ENCODE measurements at places on chromosomes 12 and 14. TPM values are rescaled to one million over a fixed set of nuclear protein-coding genes. Genes with fewer than 3 reads are reported as not detected.
A peak's percentile ranks its signal among the peaks of the same experiment; 100 is the strongest.

DNA sequence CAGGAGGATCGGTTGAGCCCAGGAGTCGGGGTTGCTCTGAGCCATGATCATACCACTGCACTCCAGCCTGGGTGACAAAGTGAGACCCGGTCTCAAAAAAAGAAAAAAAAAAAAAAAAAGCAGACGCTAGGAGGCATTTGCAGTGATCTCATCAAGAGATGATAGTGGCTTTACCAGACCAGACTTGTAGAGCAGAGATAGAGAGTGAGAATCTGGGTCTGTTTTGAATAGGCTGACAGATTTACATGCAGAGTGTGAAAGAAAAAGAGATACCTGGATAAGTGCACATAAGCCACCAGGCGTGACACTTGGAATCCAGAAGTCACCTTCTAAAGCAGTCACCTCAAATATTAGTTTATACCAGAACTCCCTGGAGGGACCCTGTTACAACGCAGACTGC, 21.1 kb upstream of the FLRT2 start:
- peak; percentile 2 for DNase-seq

DNA sequence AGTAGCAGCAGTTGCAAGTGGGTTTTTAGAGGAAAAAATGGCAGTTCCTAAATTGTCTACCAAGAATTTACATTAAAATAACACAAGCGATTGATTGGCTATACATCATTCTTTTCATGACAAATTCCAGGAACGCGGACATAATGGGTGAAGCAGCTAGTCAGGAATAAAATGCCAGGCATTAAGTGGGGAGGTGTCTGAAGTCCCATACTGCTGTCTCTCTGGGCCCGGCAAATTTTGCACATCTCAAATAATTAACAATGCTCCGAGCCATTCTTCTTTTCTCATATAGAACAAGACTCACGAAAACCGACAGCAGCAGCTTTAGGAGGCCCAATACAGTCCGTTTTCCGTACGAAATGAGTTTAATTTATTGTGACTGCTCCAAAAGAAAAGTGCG, 696 bp downstream of the RPL36AL start:
- no peak for DNase-seq

- no peak for DNase-seq
Measured at GRCh38 chr14:48490756-48491155, 815.4 kb upstream of the MDGA2 start.

DNA sequence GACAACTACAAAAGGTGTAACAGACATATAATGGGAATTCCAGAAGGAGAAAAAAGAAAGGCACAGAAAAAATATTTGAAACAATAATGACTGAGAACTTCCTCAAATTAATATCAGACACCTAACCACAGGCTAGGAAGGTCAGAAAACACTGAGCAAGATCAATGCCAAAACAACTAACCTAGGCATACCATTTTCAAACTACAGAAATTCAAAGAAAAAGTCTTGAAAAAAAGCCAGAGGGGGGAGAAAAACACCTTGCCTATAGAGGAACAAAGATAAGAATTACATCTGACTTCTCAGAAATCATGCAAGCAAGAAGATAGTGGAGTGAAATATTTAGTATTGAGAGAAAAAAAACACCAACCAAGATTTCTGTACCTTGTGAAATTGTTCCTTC, 77.8 kb downstream of the RIN3 start:
- no peak for DNase-seq

DNA sequence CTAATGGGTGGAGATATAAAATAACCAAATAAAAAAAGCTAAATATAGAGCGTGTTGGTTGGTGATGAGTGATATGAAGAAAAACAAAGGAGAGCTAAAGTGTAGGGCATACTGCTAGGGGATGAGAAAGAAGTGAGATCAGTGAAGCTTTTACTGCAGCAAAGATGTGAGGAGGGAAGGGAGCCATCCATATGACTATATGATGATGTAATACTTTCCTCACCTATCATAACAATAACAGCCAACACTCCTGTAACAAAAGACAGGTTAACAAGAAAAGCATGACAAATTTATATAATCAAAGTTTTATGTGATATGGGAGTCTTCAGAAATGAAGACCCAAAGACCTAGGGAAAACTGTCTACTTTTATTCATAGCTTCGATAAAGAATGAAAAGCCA, 57.4 kb upstream of the LRFN5 start:
- DNase-seq: no peak

DNA sequence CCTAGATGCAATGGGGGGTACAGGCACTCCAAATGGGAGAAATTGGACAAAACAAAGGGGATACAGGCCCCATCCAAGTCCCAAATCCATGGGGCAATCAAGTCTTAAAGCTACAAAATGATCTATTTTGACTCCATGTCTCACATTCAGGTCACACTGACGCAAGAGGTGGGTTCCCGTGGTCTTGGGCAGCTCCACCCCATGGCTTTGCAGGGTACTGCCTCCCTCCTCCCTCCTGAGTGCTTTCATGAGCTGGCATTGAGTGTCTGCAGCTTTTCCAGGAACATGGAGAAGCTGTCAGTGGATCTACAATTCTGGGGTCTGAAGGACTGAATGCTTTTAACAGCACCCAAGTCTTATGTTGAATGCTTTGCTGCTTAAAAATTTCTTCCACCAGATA, 274.5 kb upstream of the LRIG3 start:
- no peak for DNase-seq

DNA sequence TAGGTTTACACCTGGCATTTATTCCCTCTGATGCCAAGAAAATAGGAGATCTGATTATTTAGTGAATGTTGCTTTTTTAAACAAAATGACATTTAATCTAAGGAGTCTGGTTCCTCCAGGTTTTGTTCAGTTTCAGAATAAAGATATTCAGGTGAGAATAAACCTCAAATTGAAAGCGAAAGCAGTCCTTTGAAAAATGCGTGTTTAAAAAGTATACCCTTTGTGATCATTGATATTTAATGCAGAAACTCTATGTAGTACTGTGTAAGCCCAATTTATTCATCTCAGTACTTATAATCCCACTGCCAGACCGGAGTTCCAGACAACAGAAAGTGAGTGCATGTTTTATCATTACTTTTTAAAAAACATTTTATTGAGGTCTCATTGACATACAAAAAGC, 210.2 kb downstream of the KCNC2 start:
- no peak for DNase-seq

DNA sequence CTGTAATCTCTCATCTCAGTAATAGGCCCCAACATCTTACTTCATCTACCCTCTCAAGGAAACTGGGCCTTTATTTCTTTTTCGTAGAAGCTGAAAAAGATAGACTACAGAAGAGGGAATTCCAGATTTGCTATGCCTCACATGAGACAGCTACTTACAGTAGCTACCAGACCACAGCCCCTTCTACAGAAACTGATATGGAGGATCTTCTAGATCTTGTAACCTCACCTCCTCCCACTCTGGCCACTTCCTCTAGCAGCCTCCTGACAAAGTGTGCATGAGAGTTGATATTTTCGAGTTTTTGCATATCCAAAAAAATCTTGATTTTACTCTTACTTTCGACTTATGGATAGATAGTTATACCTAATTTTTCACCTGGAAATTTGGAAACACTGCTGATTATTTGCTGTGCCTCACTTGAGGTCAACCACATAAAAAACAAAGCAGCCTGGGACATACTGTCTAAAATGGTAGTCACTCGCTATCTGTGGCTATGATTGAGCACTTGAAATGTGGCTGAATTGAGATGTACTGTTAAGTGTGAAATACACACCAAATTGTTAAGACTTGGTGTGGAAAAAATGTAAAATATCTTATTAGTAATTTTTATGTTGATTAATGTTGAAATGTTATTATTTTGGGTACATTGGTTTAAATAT, 86.3 kb upstream of the NID2 start:
- DNase-seq: no peak

- DNase-seq: no peak
Measured at GRCh38 chr12:74614426-74614825, 76.8 kb downstream of the ATXN7L3B start.

DNA sequence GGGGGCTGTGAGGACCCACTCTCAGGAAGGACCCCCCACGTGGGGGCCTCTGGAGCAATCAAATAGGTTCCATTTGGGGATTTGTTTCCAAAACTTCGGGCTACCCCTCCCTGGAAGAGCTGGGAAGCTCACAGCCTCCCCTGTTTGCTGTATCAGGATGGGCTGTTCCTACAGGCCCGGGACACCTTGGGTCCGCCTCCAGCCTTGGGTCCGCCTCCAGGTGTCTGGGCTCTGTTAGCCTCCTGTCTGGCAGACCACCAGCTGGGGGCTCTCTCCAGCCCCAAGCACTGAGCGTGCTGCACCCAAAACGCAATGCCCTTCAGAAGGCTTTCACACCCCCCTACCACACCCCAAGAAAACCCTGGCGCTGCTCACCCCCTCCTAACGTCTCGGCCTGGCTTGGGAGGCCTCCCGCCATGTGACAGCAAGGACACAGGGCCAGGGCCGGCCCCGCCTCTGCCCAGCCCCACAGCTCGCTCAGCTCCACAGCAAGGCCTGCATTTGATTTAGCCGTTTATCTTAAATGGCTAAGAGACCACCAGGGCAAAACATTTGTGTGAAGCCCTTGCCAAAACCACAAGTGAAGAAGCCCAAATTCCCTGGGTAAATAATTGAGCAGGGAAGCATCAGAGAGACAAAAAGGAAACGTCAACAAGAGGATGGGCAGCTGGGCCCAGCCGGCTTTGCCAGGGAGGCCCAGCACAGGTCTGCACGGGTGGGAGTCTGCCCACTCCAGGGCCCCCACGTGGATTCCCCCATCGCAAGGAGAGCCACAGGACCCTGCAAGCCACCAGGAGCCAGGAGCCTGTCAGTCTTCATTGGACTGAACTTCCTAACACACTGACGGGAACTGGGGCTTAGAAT, 39.9 kb downstream of the BCL11B start:
- no peak for DNase-seq

DNA sequence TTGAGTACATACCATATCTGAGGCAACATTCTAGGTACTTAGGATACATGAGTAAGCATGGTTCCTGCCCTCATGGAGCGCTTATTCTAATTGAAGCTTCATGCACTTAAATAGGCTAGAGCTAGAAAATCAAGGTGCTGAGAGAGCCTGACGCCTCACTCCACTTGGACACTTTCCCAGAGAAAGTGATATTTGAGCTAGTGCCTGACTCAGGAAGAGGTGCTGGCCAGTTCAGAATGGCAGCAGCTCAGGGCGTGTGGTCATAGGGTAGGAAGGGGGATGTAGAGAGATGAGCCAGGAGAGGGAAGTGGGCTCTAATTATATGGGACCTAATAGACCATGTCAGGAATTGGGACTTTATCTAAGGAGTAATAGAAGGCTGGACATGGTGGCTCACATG, 33.3 kb downstream of the TULP3 start:
- DNase-seq: peak; percentile 7

- no peak for DNase-seq
Measured at GRCh38 chr14:20998139-20998538, 954 bp upstream of the SLC39A2 start.

- DNase-seq: no peak
Measured at GRCh38 chr12:50988051-50988450, 35.7 kb downstream of the HIGD1C start.

- DNase-seq: no peak
Measured at GRCh38 chr12:69524755-69525469, 54.7 kb downstream of the FRS2 start.

- peak; percentile 78 for DNase-seq
Measured at GRCh38 chr12:6465467-6466183, 4.9 kb downstream of the VAMP1 start.

DNA sequence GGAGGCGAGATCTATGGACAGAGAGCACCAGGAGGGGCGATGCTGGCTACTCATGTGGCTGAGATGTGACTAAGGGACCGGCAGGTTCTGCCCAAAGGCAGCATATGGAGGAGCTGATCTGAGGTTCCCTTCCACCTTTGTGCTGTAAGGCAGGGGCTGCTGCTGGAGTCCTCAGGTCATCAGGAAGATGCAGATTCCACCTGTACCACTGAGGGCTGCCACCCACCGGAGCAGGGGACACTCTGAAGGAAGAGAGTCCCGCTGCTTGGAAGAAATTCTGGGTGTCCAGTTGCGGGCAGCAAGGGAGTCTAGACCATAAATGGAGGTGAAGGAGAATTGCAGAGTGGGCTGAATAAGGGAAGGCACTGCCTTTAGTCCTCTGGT, 55.3 kb downstream of the PLEKHG3 start:
- no peak for DNase-seq

DNA sequence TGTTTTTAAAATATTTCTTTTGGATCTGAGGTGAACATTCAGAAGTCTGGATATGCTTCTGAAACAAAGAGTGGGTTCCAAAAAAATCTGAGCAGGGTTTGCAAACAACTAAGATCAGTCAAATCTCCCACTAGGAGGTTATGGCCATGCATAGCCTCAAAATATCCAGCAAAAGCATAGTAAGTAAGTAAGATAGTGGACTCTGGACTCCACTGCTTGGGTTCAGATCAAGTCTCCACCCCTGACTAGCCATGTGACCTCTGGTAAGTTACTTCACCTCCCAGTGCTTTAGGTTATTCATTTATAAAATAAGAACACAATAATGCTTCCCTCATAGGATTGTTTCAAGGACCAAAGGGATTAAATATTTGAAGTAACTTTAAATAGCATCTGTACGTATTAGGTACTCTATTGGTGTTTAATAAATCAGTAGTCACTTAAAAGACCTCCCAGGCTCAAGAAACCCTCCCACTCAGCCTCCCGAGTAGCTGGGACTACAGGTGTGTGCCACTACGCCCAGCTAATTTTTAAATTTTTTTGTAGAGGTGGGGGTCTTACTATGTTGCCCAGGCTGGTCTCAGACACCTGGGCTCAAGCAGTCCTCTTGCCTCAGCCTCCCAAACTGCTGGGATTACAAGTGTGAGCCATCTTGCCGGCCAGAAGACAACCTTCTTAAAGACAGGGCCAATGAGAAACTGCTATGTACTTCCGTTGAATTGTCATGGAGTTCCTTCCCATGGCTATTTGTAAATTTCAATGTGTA, 95.7 kb upstream of the SOX5 start:
- DNase-seq: no peak

- no peak for DNase-seq
Measured at GRCh38 chr14:72714094-72714493, 179.8 kb downstream of the DPF3 start.

DNA sequence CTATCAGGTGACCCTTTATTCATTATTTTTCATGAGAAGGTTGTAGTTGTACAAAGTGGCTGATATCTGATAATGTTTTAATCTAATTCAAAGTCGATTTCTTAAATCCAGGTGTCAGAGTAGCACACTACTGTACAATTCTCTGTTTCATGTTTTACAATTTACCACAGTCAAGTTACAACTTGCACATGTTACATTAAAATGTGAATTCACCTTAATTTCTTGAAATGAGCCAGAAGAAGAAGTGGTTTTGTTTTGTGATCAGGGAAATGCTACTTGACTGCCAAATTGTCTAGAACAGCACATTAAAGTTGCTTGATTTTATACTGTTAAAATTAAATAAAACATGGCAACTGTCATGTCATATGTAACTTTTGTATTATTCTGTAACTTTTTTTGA, 23.2 kb downstream of the LRRK2 start:
- no peak for DNase-seq

CACNA1C gene
- total RNA-seq: 11.7 TPM

LRRC10 gene
- total RNA-seq: not detected

ATP6V1D gene
- 168 TPM for total RNA-seq

SIRT4 gene
- 1.6 TPM for total RNA-seq

PTPRR gene
- not detected for total RNA-seq

APOF gene
- total RNA-seq: not detected

GLIPR1 gene
- total RNA-seq: 60.0 TPM

SERPINA10 gene
- not detected for total RNA-seq

LRRC43 gene
- 1.7 TPM for total RNA-seq

All from fibroblast of villous mesenchyme (primary cell).